PC-9 (cell line): ENCODE measurements at places on chromosomes 4 and X. TPM values are rescaled to one million over a fixed set of nuclear protein-coding genes. Genes with fewer than 3 reads are reported as not detected.

DNA sequence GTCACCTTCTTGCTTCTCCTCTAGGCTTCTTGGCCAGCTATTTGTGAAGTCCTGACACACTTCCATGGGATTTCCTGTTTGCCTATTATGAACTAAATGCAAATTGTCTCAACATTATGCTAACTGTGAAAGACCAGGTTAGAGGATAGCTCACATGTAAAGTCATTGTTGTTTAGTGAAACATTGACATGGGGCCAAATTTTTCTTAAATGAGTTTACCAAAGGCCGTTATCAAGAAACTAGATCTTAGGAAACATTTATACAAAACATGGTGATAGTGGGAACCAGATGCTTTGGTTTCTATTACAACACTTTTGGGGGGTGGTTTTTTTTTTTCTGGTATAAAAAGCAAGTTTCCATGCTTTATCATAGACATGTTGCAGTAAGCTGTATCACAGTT, 466.8 kb upstream of the FAM241A start:
- H3K27ac ChIP-seq: no peak overlapping the region
- no peaks in the 10 kb centered on the region for H3K27me3 ChIP-seq
- no peaks in the 10 kb centered on the region for H3K36me3 ChIP-seq
- DNase-seq: no peak
- H3K4me1 ChIP-seq: no peaks in the 10 kb centered on the region

DNA sequence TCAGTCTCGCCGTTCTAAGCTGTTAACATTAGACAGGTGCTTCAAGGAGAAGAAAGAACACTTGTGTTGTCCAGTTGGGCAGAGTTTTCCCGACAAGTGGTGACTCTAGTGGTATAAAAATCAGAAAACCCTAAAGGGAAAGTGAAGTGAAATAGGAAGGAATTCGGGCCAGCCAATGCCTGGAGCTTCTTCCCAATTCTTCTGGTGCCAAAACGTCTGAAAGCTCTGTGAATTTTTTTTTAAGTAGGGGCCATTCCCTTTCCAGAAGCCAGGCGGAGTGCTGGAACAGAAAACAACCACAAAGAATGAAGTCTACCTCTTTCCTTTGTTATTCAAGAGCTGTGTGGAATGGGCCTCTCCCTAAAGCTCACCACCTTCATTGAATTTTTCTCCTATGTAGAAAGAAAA, 43.1 kb upstream of the PPARGC1A start:
- H3K27me3 ChIP-seq: no peaks in the 10 kb centered on the region
- H3K4me3 ChIP-seq: no peak overlapping the region
- no peaks in the 10 kb centered on the region for H3K36me3 ChIP-seq
- no peak for DNase-seq

GRCh38 chr4:152195888-152196287, 340.0 kb downstream of the FBXW7 start:
- no peak overlapping the region for H3K4me3 ChIP-seq
- DNase-seq: no peak
- H3K4me1 ChIP-seq: no peaks in the 10 kb centered on the region
- H3K36me3 ChIP-seq: no peaks in the 10 kb centered on the region
- no peak overlapping the region for H3K27ac ChIP-seq
- no peaks in the 10 kb centered on the region for H3K27me3 ChIP-seq

GRCh38 chrX:80022363-80023031, 7.9 kb downstream of the TBX22 start:
- H3K4me1 ChIP-seq: no peaks in the 10 kb centered on the region
- no peak overlapping the region for H3K27ac ChIP-seq
- no peak for DNase-seq
- H3K36me3 ChIP-seq: no peaks in the 10 kb centered on the region

- no peak overlapping the region for H3K4me3 ChIP-seq
- H3K27ac ChIP-seq: no peak overlapping the region
- H3K4me1 ChIP-seq: no peaks in the 10 kb centered on the region
- H3K27me3 ChIP-seq: peaks cover 8% of the 10 kb centered on the region; the same call in 1 of the 2 replicates
Observed at GRCh38 chrX:3046253-3047240, 5.3 kb downstream of the ARSF start.

DNA sequence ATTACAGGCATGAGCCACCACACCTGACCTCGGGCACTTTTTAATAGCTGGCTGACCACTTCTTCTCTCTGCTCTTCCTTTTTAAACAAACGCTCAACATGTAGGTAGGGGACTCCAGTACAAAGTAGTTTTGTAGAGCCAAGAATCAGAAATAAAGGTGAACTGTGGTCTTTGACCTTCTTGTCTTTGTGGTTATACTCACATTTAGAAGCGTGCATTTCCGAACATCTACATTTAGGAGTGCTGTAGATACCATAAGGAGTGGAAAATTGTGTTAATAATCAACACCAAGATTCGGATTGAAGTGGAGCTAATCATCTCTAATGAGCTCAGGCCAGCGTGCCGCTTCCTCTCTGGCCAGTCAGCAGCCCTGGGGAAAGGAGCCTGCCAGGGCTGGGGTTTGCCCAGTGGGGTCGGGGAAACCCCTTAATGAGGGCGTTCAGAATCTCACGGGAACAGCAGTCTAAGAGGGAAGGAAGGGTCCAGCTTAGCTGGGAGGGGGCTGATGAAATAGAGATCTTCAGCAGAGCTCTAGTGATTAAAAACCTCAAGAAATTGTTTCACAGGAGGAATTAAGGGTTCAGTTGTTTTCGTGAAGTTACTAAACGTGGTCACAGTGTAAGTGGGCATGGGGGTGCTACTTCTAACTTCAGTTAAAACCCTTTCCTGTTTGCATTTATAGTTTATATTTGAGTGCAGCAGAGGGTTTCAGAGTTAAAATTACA, 81.2 kb downstream of the GAB1 start:
- DNase-seq: no peak
- H3K27me3 ChIP-seq: no peaks in the 10 kb centered on the region

- H3K36me3 ChIP-seq: no peaks in the 10 kb centered on the region
- DNase-seq: no peak
- H3K4me3 ChIP-seq: no peak overlapping the region
- no peaks in the 10 kb centered on the region for H3K4me1 ChIP-seq
- peaks cover 11% of the 10 kb centered on the region; the same call in 1 of the 2 replicates for H3K27me3 ChIP-seq
Observed at GRCh38 chr4:24063731-24064130, 173.9 kb upstream of the PPARGC1A start.

- H3K36me3 ChIP-seq: no peaks in the 10 kb centered on the region
- no peaks in the 10 kb centered on the region for H3K27me3 ChIP-seq
- no peak for DNase-seq
- H3K4me1 ChIP-seq: no peaks in the 10 kb centered on the region
- no peak overlapping the region for H3K27ac ChIP-seq
Observed at GRCh38 chr4:155616117-155616516, 50.5 kb upstream of the GUCY1A1 start.

DNA sequence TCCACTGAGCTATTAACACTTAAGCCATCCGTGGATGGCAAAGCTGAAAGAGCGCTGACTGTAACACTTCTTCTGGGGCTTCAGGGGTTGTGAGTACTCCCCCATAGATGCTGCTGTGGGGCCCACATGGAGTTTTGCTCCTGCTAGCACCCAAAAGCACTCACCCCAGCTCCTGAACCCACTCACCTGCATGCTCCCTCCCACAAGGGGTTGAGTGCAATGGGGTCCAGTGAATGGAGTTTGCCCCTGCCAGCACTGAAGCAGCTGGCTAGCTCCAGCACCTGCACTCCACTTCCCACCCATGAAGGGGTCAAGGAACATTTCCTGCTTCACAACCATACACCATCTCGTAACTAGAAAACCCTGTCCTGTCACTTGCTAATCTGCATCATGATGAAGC, 78.9 kb downstream of the IL21 start:
- no peak overlapping the region for H3K4me3 ChIP-seq
- DNase-seq: no peak
- H3K27ac ChIP-seq: no peak overlapping the region

GRCh38 chr4:18440527-18441202, 419.1 kb upstream of the LCORL start:
- no peak for DNase-seq
- no peak overlapping the region for H3K4me3 ChIP-seq
- H3K27me3 ChIP-seq: no peaks in the 10 kb centered on the region
- no peak overlapping the region for H3K27ac ChIP-seq

- H3K4me1 ChIP-seq: no peaks in the 10 kb centered on the region
- no peak overlapping the region for H3K27ac ChIP-seq
- DNase-seq: no peak
- H3K27me3 ChIP-seq: peaks cover 5% of the 10 kb centered on the region; the same call in 1 of the 2 replicates
- H3K36me3 ChIP-seq: no peaks in the 10 kb centered on the region
- no peak overlapping the region for H3K4me3 ChIP-seq
Observed at GRCh38 chr4:182645511-182645910, 271.7 kb downstream of the DCTD start.

GRCh38 chr4:145177511-145177905, 2.9 kb downstream of the OTUD4 start:
- no peaks in the 10 kb centered on the region for H3K27me3 ChIP-seq
- H3K27ac ChIP-seq: peak overlapping the region; percentile 62

DNA sequence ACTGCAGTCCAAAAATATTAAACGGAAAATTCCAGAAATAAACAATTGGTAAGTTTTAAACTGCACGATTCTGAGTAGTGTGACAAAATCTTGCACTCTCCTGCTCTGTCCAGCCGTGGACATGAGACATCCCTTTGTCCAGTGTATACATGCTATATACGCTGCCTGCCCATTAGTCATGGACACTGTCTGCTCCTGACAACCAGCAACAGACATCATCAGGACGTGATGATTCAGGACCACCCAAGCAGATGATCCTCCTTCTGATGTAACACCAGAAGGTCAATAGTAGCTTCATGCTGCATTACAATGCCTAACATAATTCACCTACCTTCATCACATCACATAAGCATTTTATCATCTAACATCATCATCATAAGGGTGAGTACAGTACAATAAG, 36.3 kb downstream of the ATRX start:
- no peak for DNase-seq
- H3K27me3 ChIP-seq: no peaks in the 10 kb centered on the region
- H3K4me1 ChIP-seq: no peaks in the 10 kb centered on the region

DNA sequence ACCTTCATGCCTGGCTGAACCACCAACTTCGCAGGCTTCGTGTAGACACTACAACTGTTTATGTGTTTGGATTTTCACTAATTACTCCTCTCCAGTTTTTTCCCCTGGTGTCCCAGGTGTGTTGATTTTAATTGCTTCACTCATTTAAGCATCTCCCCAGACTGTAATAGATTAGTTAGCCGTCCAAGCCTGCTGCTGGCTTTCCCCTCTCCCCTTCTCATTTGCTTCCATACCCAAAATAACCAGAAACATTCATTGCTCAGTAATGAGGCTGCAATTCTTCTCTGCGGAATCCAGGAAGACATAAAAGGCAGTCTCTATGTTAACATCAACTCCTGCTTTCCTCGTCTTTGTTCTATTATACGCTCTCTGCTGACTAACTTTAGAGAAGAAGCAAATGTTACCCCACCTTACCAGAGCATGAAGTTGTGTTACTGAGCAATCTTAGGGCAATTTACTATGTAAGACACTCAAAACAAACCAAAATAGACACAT, 37.9 kb upstream of the SCRG1 start:
- no peak overlapping the region for H3K4me3 ChIP-seq
- H3K27ac ChIP-seq: no peak overlapping the region
- H3K4me1 ChIP-seq: no peaks in the 10 kb centered on the region
- H3K27me3 ChIP-seq: no peaks in the 10 kb centered on the region
- H3K36me3 ChIP-seq: no peaks in the 10 kb centered on the region
- DNase-seq: no peak

DNA sequence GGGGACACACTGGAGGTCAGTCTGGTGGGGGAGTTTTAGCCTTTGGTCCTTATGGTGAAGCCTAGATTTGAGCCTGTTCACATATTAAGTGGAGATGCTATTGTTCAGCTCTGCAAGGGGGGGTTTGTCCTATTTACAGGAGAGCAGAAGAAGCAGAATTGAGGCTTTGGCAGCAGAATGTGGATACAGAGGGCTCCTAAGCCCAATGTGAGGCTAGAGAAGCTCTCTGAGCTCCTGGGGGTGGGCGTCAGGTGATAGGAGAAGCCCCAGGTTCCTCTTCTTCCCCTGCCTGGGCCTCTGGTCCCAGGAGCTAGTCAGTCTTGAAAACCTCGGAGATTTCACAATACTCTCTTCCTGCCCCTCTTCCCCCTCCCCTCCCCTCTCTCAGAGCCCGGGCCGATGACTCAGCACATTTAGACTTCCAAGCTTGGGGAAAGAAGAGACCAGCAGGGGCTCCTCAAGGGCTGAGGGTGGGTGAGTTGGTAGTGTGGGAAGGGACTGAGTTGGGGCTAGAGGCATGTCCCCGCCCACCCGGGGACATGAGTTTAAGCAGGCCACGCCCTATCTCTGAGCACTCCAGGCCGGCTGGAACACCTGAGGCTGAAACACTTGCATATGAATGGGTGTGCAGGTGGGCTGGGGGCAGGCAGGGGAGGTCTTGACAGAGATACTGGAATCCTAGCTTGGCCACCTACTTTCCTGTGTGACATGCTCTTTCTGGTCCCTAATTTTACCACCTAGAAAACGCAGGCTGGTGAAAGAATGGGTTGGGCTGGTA, 3.4 kb downstream of the TFE3 start:
- peak; percentile 75 for DNase-seq
- no peaks in the 10 kb centered on the region for H3K36me3 ChIP-seq
- H3K4me1 ChIP-seq: peaks cover 17% of the 10 kb centered on the region
- H3K27ac ChIP-seq: peak overlapping the region; percentile 75

DNA sequence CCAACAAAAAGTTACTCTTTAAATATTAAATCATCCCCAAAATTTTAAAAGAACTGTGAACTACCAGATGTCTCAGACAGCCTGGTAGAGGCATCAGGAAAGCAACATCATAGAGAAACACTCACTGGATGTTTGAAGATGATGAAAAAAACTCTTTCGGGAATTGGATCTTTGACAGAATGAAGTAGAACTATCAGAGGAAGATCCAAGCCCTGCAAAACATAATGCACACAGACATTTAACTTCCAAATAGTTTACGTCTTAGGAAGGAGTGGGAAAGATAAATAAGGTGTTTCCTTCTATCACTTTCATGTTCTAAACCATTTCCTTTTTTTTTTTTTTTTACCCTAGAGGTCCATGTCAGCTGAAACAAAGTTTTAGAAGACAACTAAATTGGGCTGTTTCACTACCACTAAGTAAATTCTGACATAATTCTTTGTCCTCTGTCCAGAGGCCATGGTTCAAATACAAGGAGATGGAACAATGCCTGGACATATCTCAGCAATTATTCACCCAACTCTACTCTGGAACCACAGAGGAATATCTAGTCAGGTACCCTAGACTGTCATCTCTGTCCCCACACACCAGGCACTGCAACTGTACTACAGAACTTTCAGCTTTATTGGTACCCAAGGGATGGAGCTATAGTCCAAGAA, 217.7 kb upstream of the INTU start:
- DNase-seq: no peak
- no peaks in the 10 kb centered on the region for H3K4me1 ChIP-seq
- no peaks in the 10 kb centered on the region for H3K36me3 ChIP-seq
- no peak overlapping the region for H3K27ac ChIP-seq
- no peak overlapping the region for H3K4me3 ChIP-seq
- no peaks in the 10 kb centered on the region for H3K27me3 ChIP-seq

- no peak overlapping the region for H3K4me3 ChIP-seq
- H3K36me3 ChIP-seq: no peaks in the 10 kb centered on the region
- H3K27me3 ChIP-seq: no peaks in the 10 kb centered on the region
- H3K4me1 ChIP-seq: no peaks in the 10 kb centered on the region
- no peak overlapping the region for H3K27ac ChIP-seq
Observed at GRCh38 chrX:2416851-2417604, 83.7 kb downstream of the DHRSX start.

GRCh38 chrX:130556951-130557350, 155.2 kb downstream of the RBMX2 start:
- no peaks in the 10 kb centered on the region for H3K4me1 ChIP-seq
- no peaks in the 10 kb centered on the region for H3K36me3 ChIP-seq
- no peak overlapping the region for H3K27ac ChIP-seq

TMPRSS11D gene
- total RNA-seq: not detected in 2 replicates

PABPC1L2B gene
- total RNA-seq: not detected in 2 replicates

ITIH6 gene
- not detected in 2 replicates for total RNA-seq

PAGE2B gene
- total RNA-seq: not detected in 2 replicates

CHRNA9 gene
- not detected in 2 replicates for total RNA-seq

MAGEA2 gene
- 16.2 and 18.7 TPM in 2 replicates for total RNA-seq

FAAH2 gene
- total RNA-seq: 8.2 and 10.4 TPM in 2 replicates

PCDH7 gene
- 28.6 and 32.4 TPM in 2 replicates for total RNA-seq

HELT gene
- total RNA-seq: not detected in 2 replicates

CDKL2 gene
- total RNA-seq: 0.38 and 0.46 TPM in 2 replicates
